ENCODE measurements at places on chromosomes 5 and 9. TPM values are rescaled to one million over a fixed set of nuclear protein-coding genes. Genes with fewer than 3 reads are reported as not detected.

Gene DNAJC25
- total RNA-seq = 13.0 TPM

Gene C6
- under 0.01 TPM for total RNA-seq

Gene AGXT2
- total RNA-seq = not detected

Gene PCA3
- under 0.01 TPM for total RNA-seq

Gene ATP6V1G1
- total RNA-seq = 108 TPM

Gene PCDHB12
- total RNA-seq = 0.28 TPM

Gene ANGPTL2
- total RNA-seq = 5.9 TPM

Gene TMEM38B
- 51.9 TPM for total RNA-seq

Gene SLC6A18
- total RNA-seq = not detected

Gene NSD1
- total RNA-seq = 39.5 TPM

Gene PCDHA13
- under 0.01 TPM for total RNA-seq
